ENCODE measurements at places on chromosomes 16 and 17.

- no peak for DNase-seq
Observed at GRCh38 chr17:42566215-42566882, 551 bp upstream of the MLX start.

GRCh38 chr17:76562734-76563148 lies 22.9 kb downstream of the PRCD start:
- DNase-seq = no peak

DNA sequence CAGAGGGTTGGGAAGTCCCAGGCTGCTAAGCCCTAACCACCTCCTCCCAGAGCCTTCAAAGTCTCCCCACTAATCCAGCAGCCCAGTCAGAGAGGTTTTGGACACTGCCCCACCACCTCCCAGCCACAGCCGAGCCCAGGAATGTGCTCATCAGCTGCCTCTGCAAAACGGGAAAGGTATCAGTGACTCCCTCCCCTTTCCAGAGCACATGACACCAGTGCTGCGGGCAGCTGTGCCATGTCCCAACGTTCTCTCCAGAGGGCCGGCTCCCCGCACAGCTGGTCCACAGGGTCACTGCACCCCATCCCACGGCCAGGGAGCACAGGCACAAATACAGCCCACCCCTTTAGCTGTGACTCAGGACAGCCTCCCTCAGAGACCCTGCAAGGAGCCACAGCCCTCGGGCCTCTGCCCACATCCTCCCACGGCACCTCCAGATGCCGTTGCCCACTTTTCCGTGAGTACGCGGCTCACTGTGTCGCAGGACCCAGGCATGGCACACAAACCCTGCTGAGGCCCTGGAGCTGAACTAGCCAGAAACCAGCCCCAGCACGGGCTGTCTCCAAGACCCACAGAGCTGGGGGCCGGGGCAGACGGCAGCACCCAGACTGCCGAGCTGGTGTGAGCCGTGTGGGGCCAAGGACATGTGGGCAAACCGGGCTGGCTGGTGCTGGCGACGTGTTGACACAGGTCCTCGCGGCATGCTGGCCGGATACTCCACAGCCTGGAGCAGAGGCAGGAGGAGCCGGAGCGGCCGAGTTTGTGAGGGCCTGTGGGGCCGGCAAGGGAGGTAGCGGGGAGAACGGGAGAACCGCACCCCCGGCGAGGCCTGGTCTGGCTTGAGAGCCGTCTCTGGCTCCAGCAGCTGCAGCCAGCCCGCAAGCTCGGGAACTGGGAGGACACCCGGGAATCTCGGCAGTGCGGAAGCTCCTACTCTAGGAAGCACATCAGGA lies 6.3 kb upstream of the PPP1R27 start:
- DNase-seq = no peak

DNA sequence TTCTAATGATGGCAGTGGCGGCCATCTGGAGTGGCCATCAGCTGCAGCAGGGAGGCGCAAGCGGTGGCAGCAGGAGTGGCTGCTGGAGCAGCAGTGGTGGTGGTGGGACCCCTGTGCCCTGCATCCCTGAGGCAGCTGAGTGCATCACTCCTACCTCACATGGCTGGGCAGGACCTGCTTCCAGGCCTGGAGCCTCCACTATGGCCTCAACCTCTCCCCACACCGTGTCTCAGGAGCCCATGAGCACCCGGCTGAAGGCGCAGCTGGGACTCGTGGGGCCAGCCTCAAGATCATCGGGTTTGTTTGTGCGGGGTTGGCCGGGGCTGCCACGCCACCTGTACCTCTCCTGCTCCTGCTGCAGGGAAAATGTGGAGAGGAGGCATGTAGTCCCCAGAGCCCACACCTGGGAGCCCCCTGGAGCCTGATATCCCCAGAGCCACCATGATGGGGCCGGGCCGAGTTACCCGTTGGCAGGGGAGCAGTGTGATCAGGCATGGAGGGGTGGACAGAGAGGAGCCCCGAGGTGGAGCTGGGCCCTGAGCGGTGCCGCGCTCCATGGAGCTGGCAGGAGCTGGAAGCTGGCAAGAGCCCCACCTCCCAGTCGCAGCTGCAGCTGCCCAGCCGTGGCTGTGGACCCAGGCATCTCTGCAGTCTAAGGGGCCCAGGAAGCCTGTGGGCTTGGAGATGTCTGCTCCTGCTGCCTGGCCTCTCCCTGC lies 16.7 kb downstream of the RHOT1 start:
- DNase-seq = no peak

- DNase-seq = no peak
Observed at GRCh38 chr16:20938426-20938825, 37.9 kb downstream of the LYRM1 start.

- DNase-seq = no peak
Observed at GRCh38 chr16:75102595-75102994, 14.0 kb downstream of the LDHD start.

DNA sequence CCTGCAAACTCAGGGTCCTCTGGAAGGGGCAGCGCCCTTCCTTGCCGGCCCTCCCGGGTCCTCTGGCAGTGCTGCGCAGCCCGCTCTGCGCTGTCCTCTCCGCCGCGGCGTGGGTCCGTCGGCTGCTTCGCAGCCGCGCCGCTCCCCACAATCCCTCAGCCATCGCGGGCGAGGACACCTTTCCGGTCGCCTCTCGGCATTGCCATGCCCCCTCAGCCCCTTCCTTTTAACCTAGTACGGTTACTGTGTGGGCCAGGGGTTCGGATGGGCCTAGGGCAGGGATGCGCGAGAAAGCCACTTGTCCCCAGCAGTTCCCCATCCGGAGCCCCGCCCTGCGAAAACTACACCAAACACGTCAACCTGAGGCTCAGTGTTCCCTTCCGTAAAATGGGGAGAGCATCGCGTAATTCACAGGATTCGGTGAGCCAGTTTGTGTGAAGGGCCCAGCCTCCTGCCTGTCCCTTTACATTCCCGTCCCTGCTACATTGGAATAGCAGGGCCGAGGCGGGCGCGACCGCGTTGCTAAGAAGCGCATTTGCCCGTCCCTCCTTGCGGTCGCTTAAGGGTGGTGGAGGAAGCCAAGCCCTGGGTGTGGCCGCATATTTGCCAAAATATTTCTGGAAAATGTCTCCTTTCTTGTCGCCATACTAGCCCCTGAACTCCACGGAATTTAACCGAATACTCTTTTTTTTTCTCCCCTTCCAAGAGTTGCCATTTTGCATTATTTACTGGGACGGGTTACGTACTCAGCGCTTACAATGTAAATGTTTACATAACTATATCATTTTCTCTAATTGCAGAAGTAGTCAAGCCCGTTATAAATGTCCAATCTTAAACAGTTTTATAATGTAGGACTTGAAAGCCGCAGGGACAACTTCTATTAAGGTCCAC lies 13.2 kb downstream of the COPZ2 start:
- no peak for DNase-seq

DNA sequence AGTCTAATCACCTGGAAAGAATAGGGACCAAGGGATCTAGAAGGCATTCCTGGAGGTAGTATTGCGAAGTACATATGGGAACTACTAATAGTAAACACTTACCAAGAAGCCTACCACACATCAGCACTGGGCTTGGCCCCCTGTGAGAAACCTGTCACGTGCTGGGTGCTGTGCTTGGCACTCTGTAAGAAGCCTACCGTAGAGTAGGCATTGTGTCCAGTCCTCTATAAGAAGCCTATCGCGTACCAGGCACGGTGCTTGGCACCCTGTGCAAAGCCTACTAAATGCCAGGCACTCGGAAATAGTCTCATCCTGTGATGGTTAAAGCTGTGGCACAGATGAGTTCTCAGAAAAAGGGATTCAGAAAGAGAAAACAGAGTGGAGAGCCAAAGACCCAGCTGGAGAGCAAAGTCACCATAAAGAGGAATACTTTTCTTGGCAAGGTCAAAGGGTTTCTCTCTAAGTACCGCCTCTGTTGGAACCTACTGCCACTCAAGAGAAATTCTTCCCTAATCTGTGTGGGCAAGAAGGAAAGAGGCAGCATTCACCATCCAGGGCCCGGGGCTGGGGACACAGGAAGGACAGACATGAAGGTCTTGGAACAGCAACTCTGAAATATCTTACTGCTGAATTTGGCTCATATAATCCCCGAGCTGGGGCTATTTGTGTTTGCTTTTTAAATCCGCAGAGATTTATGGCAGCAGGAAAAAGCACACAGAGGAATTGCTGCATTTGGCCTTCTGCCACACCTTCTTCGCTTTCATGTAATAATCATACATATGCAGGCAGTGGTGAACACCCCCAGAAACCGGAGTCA lies 81.8 kb downstream of the VAT1L start:
- DNase-seq = no peak

DNA sequence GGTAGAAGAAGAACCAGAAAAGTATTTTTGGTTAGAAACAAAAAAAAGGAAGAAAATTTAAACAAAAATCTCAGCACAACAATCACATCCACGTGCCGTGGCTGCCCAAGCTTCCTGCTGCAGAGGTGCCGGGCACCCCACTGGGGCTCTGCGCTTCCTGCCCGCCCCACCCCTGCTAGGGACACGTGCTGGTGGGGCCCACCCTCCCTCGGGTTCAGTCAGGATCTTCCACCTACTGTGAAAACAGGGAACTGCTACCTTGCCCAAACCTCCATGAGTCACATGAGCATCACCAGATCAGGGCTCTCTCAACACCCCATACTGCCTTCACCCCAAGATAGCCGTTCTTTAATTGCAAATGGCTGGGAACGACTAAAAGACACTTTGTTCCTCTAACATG lies 24.4 kb upstream of the CYTH1 start:
- no peak for DNase-seq

DNA sequence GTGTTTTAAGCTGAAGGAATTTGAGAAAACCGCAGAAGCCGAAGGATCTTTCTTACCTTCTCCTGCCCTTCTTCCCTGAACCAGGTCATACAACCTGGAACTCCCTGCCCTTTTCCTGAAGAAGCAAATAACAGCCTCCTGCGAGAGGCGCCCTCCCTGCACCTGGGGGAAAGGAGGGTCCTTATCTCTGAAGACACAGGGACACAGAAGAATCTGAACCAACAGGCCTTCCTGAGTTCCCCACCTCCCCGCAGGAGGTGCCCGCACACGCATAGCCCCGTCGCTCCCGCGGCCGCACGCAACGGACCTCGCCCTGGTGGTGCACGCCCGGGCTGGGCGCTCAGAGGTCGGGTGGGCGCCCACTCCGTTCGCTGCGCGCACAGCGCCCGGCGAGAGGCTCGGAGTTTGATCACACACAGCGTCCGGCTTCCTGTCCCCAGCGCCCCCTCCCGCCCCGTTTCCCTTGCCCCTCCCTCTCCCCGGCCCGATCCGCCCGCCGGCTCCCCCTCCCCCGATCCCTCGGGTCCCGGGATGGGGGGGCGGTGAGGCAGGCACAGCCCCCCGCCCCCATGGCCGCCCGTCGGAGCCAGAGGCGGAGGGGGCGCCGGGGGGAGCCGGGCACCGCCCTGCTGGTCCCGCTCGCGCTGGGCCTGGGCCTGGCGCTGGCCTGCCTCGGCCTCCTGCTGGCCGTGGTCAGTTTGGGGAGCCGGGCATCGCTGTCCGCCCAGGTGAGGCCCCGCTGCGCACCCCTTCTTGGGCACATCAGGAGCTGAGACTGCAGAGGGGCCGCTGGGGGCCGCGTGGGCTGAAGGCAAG lies at the start of gene TNFSF12:
Gene TNFSF12 (plus strand): TSS at position 474 of the 816 bp plus-strand sequence. CDS start 96 bp downstream, at position 570.
- DNase-seq = no peak

DNA sequence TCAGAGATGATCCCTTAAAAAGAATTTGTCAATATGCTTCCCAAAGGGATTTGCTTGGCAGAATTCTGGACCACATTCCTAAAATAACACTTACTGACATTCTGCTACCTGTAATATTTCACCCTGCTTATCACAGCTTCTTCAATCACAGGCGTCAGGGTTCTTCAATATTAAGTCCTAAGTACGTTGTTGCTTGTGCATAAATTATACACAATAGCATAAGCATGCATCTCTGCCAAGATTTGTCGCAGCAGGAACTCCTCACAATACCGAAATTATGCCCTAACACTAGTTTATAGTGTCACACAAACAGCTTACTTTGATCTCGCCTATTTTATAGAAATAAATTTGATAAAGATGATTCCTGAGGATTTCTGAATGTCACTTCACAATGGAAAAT lies 48.9 kb downstream of the UBE2G1 start:
- no peak for DNase-seq

GRCh38 chr16:69831212-69832123 lies 69.3 kb downstream of the WWP2 start:
- DNase-seq = no peak

DNA sequence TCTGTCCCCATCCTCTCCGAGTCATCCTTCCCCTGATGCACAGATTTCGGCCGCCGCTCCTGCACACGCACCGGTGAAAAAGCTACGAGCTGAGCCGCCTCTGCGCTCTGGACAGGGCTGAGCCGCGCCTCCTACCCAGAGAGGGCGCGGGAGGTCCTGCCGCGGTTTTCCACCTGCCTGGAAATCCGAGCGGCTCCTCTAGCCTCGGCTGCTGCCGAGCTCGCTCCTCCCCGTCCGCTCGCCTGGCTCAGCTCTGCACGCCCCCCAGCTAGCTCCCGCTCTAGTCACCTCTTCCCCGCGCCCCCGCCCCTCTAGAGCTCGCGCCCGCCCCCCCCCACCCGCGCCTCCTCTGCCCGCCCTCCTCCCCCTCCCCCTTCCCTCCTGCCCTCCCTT lies 198 bp upstream of the SHISA9 start:
- DNase-seq = no peak

GRCh38 chr17:33667671-33668070 lies 374.6 kb upstream of the ASIC2 start:
- DNase-seq = no peak

DNA sequence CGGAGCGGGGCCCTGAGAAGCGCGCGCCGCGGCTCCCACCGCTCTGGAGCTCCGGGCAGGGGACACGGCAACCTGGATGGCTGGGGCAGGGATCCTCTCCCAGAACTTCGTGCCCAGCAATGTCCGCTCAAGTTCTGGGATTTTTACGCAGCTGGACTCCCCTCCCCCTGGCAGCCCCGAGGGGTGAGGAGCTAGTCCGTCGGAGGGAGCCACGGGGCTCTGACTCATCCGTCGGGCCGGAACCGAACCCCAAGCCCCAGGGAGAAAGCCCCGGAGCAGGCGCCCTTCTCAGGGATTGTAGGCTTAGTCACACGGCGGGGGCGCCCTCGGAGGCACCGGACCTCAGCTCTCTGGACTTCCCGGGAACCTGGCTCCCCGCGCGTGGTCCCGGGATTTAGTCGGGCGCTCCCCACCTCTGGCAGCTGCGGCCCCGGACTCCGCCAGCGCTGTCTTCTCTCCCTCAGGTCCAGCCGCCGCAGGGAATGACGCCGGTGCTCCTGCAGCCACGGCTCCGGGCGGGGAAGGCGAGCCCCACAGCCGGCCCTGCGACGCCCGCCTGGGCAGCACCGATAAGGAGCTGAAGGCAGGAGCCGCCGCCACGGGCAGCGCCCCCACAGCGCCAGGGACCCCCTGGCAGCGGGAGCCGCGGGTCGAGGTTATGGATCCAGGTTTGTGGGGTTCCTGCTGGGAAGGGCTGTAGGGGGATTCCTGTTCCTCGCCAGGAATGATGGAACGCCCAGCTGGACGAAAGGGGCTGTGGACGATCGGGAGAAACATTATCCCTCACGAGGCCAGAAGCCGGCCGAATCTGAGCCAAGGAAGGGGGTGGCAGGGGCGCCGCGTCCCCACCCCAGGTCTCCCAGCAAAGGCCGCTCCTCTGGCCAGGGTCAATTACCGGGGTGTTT lies 830 bp downstream of the SPHK1 start:
- no peak for DNase-seq

- no peak for DNase-seq
Observed at GRCh38 chr16:19238406-19238805, 47.1 kb upstream of the CLEC19A start.

Measured in stimulated activated CD8-positive, alpha-beta memory T cell treated with anti-CD3 and anti-CD28 coated beads, Interleukin-4, amount 100 ng/mL, for 1 hour (primary cell).